ENCODE measurements at places on chromosomes 11 and 22.

DNA sequence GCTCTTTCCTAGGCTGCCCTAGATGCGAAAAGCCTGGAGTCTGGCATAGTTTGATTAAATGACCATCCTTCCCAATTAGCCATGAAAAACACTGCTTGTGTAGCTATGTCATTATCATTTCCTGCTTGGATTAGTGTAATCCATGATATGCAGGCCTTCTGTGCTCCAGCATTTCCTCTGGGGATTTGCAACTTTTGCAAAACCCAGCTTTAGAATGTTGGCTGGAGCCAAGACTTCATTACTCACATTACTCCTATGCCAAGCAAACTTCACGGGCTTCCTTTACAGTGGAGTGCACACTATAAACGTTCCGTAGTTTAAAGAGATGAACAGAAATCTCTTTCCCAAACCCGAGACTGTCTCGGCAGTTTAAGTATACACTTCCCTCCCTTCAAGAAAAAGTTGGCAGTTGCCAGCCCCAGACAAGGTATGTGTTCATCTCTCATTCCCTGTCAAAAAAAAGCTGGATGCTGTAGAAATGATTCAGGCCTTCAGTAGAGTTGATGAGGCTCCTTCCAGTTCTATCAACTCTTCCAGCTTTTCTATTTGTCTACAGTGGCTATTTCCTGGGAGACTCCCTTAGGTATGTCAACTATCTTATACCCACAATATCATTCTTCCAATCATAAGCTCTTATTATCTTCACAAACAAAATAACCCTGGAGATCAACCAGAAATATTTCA is 180.0 kb downstream of the MAML2 start:
- DNase-seq: no peak

DNA sequence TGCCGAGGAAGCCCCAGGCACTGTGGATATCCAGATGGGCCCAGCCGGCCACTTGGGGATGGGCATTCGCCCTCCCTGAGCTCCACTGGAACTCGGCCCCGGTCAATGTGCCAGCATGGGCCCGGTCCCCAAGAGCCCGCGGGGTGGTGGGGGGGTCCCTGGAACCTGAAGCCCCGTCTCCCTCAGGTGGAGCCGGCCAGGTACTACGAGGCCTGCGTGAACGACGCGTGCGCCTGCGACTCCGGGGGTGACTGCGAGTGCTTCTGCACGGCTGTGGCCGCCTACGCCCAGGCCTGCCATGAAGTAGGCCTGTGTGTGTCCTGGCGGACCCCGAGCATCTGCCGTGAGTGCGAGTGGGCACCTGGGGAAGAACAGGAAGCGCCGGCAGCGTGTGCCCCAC is 21.2 kb downstream of the MUC5AC start:
- DNase-seq: no peak

DNA sequence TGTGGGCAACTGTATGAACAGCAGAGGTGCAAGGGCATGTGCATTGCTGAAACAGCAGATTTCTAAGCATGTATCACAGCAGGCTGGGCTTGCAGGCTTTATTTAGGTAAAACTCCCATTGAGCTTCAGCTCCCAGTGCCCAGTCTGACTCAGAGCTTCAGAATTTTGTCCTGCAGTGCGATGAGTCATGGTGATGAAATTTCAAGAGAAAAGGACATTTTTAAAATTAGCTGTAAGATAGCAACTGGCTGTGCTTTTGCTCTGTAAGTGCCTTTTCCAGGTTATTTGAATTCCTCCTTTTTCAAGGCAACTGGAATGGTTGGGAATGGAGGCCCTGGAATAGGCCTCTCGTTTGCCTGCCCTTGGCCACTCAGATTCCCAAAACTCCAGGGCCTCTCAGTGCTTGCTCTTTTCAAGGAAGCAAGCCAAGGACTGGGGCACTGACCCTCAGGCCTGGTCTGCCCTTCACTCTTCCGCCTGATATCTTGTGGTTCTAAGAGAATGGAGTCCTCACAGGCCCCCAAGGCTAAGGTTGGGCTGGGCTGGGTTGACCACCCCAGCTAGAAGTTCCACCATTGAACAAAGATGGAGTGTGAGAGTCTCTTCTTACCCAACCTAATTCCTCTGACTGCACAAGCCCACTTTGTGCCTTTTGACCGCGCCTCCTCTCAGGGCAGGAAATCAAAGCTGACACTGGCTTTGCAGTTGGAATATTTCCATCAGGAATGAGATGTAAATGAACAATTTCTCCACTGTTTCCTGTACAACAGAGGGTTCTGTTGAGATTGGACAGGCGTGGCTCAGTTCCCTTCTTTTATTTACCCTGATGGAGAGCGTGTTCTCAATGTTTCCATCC is 59.5 kb upstream of the PRSS23 start:
- DNase-seq: no peak

GRCh38 chr11:60931917-60932316 is 7.7 kb downstream of the TMEM132A start:
- DNase-seq: no peak

GRCh38 chr11:112523477-112523876 is 262.8 kb upstream of the PLET1 start:
- peak; percentile 71 for DNase-seq

DNA sequence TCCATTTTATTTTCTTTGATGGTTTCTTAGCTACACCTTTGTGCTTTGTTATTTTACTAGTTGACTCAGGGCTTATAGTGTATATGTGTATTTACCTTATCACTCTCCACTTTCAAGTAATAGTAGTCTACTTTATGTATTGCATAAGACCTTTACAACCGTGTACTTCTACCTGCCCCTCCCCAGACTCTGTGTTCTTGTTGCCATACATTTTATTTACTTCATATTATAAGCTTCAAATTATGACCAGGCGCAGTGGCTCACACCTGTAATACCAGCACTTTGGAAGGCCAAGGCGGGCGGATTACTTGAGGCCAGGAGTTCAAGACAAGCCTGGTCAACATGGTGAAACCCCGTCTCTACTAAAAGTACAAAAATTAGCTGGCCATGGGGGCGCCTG is 28.2 kb upstream of the CTSD start:
- no peak for DNase-seq

DNA sequence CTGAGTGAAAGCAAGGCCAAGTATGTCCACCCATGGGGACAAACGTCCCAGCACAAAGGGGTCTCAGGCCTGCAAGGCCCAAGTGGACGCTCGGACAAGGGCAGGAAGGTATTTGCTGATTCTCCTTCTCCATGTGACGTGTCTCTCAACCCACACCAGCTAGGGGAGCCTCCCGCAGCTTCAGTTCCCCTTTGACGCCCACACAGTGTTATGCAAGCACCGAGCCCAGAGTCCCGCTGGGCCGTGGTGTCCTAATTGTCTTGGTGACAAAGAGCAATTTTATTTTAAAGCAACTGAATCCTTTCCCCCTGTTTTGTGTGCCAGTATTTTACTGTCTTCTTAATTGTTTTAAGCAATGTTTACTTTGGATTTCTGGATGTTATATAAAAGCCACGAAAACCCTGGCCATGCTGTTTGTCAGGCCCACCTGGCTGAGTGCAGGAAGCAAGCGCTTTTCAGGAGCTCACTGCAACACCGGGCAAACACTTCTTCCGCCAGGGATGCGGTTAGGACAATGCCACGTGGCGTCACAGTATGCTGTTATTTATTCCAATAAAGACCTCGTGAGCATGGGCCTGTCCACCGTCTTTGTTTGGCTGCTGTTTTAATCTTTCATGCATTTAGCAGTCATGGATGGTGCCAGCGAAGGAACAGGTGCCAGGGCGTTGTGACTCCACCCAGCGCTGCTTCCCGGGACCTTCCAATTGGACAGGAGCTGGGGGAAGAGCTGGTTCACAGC is 8.2 kb upstream of the PARVG start:
- peak; percentile 83 for DNase-seq

- no peak for DNase-seq
These were observed 46.9 kb downstream of the NF2 start for GRCh38 chr22:29650370-29650769.

- no peak for DNase-seq
These were observed 540.8 kb downstream of the SOX6 start for GRCh38 chr11:15815246-15816195.

- DNase-seq: no peak
These were observed 43.2 kb downstream of the ME3 start for GRCh38 chr11:86629045-86629706.
